ENCODE measurements at places on chromosomes 2 and 18. TPM values are rescaled to one million over a fixed set of nuclear protein-coding genes. Genes with fewer than 3 reads are reported as not detected.

SLC4A5 gene
- 0.45 TPM for total RNA-seq

SLC23A3 gene
- total RNA-seq: 4.7 TPM

FN1 gene
- total RNA-seq: 315 TPM

INSIG2 gene
- total RNA-seq: 12.8 TPM

PCARE gene
- total RNA-seq: not detected

IDH1 gene
- total RNA-seq: 250 TPM

TMSB10 gene
- total RNA-seq: 2,226 TPM

ZFP36L2 gene
- total RNA-seq: 205 TPM

TTC27 gene
- total RNA-seq: 10.0 TPM

FTCDNL1 gene
- 1.8 TPM for total RNA-seq

PDE1A gene
- total RNA-seq: 3.9 TPM

SERTAD2 gene
- 11.2 TPM for total RNA-seq

FAP gene
- total RNA-seq: 1.1 TPM

DSC2 gene
- 184 TPM for total RNA-seq

VWC2L gene
- not detected for total RNA-seq

MAP2 gene
- 1.4 TPM for total RNA-seq

FHOD3 gene
- 4.1 TPM for total RNA-seq

CBLN2 gene
- 1.1 TPM for total RNA-seq

LAPTM4A gene
- total RNA-seq: 158 TPM

C2orf66 gene
- total RNA-seq: not detected

METTL4 gene
- total RNA-seq: 7.2 TPM

GAREM2 gene
- total RNA-seq: 2.4 TPM

NYAP2 gene
- total RNA-seq: 0.05 TPM

ATP6V1C2 gene
- 1.4 TPM for total RNA-seq

ACMSD gene
- not detected for total RNA-seq

FBXO15 gene
- total RNA-seq: not detected

LGALSL gene
- 34.8 TPM for total RNA-seq

CNGA3 gene
- 0.20 TPM for total RNA-seq

ST6GAL2 gene
- 2.5 TPM for total RNA-seq

NDUFS1 gene
- 200 TPM for total RNA-seq

C2orf74 gene
- 2.9 TPM for total RNA-seq

ANKRD30B gene
- total RNA-seq: not detected

SF3B6 gene
- total RNA-seq: 86.9 TPM

VWA3B gene
- 3.2 TPM for total RNA-seq

RAMP1 gene
- 2.7 TPM for total RNA-seq

CNTNAP5 gene
- not detected for total RNA-seq

CDCA7 gene
- total RNA-seq: 30.0 TPM

IGFBP2 gene
- 177 TPM for total RNA-seq

ICA1L gene
- 1.8 TPM for total RNA-seq

COL6A3 gene
- total RNA-seq: 80.9 TPM

ARL5A gene
- total RNA-seq: 32.0 TPM

SRD5A2 gene
- not detected for total RNA-seq

TRIM43 gene
- total RNA-seq: not detected

SNORC gene
- total RNA-seq: 39.6 TPM

LYPD1 gene
- not detected for total RNA-seq

AKAIN1 gene
- not detected for total RNA-seq

KATNAL2 gene
- 2.2 TPM for total RNA-seq

CHAC2 gene
- 3.2 TPM for total RNA-seq

COL3A1 gene
- 119 TPM for total RNA-seq

MARCHF4 gene
- 0.58 TPM for total RNA-seq

CCDC138 gene
- total RNA-seq: 8.0 TPM

ICOS gene
- 0.69 TPM for total RNA-seq

RNF125 gene
- total RNA-seq: 13.9 TPM

DNAJC10 gene
- 90.5 TPM for total RNA-seq

INHA gene
- not detected for total RNA-seq
